ENCODE measurements at places on chromosomes 12 and 14. TPM values are rescaled to one million over a fixed set of nuclear protein-coding genes. Genes with fewer than 3 reads are reported as not detected.

Gene MYH6
- polyA plus RNA-seq: 3.2 TPM

GRCh38 chr12:109169686-109170085, 53.3 kb downstream of the ACACB start:
- no peak for DNase-seq

DNA sequence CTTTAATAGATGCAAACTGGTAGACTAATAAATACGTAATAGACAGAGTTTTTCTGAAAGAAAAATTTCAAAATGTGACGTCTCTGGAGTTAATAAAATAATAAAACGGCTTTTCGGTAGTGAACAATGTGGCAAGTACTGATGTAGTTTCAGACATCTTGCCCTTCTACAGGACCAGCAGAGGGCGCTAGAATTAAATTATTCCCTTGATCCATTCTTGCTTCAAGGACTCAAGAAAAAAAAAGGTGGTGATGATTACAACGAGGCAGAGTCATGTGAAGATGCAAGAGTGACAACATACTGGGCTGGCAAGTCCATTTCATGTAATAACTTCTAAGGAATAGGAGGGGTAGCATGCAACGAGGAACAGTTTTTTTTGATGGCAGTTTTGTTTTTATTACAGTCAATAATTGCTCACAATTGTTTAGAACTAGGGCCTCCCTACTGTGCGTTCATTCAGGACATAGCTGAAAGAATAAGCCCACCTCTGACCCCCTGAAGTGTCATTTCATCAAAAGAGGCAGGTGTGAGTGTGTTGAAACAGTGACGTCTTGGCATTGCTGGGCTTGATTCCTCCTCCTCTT, 101.0 kb upstream of the GZMB start:
- DNase-seq: peak; percentile 69

DNA sequence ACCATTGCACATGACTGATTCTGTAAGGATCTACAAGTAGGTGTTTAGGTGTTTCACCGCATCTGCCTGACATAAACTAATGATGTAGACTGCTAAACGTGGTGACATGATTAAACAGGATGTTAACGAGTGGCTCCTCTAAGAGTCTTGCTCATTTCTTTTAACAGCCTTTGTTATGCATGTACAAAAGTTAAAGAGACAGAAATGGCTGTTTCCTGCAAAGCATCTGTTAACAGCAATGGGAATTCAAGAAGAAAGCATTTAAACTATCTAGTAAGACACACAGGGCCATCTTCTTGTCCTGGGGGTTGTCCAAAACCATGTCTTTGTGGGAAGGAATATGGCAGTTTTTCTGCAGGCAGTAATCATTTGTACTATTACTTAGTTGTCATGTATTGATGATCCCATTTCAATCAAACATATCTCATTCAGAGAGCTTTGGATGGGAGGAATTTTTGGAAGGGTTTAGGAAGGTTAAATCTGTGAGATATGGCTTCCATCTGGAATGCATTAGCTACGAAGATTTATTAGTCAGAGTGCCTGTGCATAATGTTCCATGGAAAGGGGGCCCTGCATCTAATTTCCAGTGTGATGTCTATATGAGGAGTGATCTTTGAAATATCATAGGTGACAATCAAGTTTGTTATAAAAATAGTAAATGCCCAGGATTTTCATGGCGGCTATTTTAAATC, 495.1 kb downstream of the EGLN3 start:
- no peak for DNase-seq

DNA sequence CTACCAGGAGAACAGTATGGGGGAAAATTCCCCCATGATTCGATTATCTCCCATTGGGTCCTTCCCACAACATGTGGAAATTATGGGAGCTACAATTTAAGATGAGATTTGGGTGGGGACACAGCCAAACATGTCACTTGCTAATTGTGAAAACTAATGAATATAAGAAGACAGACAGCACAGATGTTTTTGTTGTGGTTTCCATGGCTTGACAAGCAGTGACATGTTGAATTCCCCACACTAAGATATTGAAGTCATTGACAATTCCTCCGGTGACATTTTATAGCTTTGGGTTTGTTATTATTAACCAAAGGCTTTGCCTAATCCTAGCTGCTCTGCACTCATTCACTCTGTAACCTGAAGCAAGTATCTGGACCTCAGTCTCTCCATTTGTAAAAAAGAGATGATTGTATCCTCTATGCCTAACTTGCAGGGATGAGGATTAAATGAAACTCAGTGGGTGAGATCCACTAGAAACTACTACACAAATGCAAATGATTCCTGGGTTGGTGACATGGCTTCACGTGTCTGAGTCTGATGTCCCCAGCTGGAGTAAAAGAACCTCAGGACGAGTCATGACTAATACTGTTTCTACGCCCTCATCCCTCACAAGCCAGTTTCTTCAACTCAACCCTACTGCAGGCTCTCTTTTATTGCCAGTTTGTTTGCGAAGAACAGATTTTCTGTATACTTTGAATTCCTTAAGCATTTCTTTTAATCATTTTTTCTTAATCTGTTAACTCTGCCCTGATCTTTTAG, 71.6 kb downstream of the ASCL1 start:
- DNase-seq: no peak

DNA sequence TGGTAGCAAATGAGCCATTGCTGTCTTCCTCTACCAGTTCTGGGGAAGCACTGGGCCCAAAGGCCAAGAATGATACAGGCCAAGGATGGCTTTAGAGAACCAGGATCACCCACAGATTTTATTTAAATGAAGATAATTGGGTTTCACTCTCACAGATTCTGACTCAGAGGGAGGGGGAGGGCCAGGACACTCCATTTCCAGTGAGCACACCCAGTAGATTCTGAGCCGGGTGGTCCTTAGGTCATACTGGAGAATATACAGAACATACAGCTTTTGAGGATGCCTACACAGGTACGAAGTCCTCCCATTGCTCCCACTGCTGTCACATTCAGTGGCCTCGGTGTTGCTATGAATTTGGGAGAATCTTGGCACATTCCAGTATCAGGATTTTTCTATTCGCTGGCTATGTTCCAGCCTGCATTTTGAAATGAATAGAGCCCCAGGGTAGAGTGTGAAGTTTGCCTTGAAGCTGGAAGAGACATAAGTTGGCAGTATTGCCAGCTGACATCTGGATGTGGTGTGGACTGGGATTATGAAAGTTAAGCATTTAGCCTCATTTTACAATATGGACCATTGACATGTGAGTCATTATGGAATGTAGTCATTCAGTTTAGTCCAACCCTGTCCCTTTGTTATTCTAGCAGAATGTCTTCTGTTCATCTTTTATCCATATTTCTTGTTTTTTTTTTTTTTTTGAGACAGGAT, 45.8 kb upstream of the POC1B start:
- no peak for DNase-seq

GRCh38 chr12:195951-196350, 18.0 kb downstream of the SLC6A12 start:
- no peak for DNase-seq

DNA sequence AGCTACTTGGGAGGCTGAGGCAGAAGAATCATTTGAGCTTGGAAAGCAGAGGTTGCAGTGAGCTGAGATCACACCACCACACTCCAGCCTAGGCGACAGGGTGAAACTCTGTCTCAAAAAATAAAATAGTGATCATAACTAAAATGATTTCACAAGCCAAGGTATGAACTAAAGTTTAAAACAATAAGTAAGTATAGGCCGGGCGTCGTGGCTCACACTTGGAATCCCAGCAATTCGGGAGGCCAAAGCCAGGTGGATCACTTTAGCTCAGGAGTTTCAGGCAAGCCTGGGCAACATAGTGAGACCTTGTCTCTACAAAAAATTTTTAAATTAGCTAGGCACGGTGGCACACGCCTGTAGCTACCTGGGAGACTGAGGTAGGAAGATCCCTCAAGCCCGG, 27.4 kb downstream of the BLTP3B start:
- no peak for DNase-seq

All from hindlimb muscle (tissue), 1 donor.